MG63 (cell line): ENCODE measurements at places on chromosomes 3 and 15. TPM values are rescaled to one million over a fixed set of nuclear protein-coding genes. Genes with fewer than 3 reads are reported as not detected.

The CIB2 gene
- 4.0 and 8.0 TPM in 2 replicates for total RNA-seq

The GHSR gene
- not detected in 2 replicates for total RNA-seq

The PP2D1 gene
- total RNA-seq: not detected in 2 replicates

The NCKIPSD gene
- total RNA-seq: 2.0 and 4.8 TPM in 2 replicates

The THOC7 gene
- total RNA-seq: 84.0 and 186 TPM in 2 replicates

The PLCL2 gene
- 6.2 and 9.6 TPM in 2 replicates for total RNA-seq

The SI gene
- total RNA-seq: not detected in 2 replicates

The DUT gene
- 250 and 313 TPM in 2 replicates for total RNA-seq

The APOD gene
- not detected in 2 replicates for total RNA-seq

The TTC21A gene
- total RNA-seq: 0.32 and 0.40 TPM in 2 replicates

The TRH gene
- not detected in 2 replicates for total RNA-seq

The ZNF502 gene
- 0.89 and 2.9 TPM in 2 replicates for total RNA-seq

The SSUH2 gene
- total RNA-seq: not detected in 2 replicates

The ANKUB1 gene
- not detected in 2 replicates for total RNA-seq

The GNAT1 gene
- total RNA-seq: not detected in 2 replicates

The KBTBD13 gene
- not detected in 2 replicates for total RNA-seq

The DAPK2 gene
- 1.3 and 3.5 TPM in 2 replicates for total RNA-seq

The CCR3 gene
- total RNA-seq: not detected in 2 replicates

The INSYN1 gene
- 15.2 and 21.2 TPM in 2 replicates for total RNA-seq

The IGSF10 gene
- total RNA-seq: 0.10 TPM in 1 of 2 replicates, not detected in the other

The LRRIQ4 gene
- total RNA-seq: not detected in 2 replicates

The MYH15 gene
- total RNA-seq: not detected in 2 replicates

The COL6A5 gene
- total RNA-seq: not detected in 2 replicates
